Stimulated activated naive CD8-positive, alpha-beta T cell treated with anti-CD3 and anti-CD28 coated beads, Interleukin-15, Interleukin-2, amounts not matched to agents 100 U/mL and 50 U/mL, for 24 hours (primary cell): ENCODE measurements at places on chromosomes 6 and 20.

GRCh38 chr6:15621203-15622044 is 41.4 kb downstream of the DTNBP1 start:
- peak; percentile 33 for DNase-seq

DNA sequence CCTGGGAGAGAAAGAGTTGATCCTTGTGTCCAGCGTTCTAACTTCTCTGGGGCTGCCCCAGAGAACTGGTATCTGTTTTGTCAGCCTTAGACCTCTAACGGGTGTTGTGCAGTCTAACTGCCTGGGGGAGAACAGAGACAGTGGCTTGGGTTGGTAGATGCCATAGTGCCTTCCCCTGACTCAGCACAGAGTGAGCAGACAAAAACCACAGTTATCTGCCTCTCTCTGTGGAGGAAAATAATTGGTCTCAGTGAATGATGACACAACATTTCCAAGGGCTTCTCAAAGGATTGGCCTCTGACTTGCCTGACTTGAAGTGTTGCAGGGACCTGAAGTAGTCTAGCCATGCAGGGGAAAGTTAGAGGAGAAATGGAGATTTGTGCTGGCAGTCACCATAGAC is 226.2 kb upstream of the MAN1A1 start:
- DNase-seq, result no peak

GRCh38 chr20:38286586-38287531 is 17.1 kb upstream of the BPI start:
- no peak for DNase-seq

DNA sequence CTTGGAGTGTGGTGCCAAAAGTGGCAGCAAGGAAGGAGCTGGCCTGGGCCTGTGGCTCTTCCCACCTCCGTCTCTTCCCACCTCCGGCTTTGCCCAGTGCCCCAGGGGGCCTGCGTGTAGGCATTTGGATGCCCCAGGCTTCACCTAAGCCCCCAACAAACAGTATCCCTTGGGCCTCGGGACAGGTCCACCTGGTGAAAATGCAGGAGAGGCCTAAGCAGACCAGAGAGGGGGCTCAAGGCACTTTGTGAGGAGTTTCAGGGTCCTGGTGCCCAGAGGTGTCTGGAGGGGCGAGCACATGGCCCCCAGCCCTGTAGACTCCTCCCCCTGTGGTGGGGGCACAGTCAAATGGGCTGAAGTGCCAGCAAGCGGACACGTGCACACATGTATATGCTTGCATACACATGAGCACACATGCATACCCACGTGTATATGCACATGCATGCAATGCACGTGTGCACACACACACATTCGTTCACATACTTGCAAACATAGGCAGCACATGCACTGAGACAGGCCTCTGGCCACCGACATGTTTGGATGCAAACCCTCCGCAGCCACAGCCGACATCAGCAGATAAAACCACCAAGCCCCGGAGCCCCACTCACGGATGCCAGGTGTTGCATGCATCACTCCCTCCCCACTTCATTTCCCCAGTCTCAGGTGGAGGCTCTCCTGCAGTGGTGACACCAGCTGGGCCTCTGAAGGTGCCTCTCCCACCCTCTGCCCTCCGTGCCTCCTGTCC is 124.5 kb downstream of the TAF4 start:
- no peak for DNase-seq

DNA sequence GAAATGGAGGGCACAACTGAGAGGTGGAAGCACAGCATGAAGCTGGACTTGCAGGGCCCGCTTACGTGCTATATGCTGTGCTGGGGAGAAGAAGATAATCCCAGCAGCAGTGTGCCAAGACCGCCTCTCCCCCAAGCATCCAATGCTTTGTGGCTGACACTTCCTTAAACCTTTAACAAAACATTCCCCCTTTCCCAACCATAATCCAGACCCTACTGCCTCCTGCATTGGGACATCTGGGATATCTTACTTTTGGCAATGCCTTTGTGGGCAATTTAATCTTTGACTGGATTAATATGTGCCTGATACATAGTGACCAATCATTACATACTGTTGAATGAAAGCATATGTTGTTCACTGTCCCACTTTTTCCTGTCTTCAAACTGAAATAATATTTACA is 3.1 kb upstream of the TENT5A start:
- no peak for DNase-seq

DNA sequence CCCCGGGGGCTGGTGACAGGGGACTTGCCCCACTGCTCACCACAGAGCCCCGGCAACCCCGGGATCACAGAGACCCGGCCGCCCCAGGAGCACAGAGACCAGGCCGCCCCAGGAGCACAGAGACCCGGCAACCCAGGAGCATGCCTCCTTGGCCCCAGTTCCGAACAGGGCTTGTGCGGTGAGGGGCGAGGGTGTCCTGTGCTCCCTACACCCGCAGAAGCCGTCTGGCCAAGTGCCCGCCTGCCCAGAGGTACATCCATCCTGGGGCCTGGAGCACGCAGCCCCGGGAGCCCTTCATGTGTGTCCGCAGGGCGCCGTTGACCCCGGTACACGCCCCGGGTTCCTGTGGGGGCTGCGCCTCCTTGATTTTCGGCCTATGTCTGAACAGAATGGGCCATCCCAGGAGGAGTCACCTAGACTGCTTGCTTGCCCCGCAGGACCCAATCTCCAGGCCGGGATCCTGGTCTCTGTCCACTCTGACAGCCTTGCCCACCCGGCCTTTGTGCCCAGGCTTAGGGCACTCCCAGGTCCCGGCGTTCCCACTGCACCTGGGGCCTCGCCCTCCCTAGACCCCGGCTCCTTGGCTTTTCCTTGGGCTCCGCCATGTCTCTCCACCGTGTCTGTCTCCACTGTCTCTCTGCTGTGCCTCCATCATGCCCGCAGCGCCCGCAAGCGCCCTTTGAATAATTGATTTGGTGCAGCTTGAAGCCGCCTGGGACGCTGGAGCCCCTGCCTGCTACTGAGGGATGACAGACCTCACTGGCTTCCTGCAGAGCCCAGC is 219.8 kb downstream of the ERMARD start:
- no peak for DNase-seq

DNA sequence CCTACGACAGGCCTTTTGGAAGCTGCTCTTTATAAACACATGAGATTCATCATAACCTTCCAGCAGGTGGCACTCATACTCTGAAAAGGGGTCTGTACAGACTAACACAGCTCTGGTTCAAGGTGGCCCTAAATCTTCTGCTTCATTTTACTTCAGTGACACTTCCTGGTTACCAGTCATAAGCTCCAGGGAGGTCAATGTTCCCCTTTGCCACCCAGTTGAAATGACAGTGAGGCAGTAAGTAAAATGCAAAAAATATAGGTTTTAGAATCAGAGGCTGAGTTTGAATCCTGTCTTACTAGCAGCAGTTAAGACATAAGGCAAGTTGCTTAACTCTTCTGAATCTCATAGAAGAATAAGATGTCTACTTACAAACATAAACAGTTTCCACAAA is 132.8 kb downstream of the CDK19 start:
- DNase-seq, result peak; percentile 60

DNA sequence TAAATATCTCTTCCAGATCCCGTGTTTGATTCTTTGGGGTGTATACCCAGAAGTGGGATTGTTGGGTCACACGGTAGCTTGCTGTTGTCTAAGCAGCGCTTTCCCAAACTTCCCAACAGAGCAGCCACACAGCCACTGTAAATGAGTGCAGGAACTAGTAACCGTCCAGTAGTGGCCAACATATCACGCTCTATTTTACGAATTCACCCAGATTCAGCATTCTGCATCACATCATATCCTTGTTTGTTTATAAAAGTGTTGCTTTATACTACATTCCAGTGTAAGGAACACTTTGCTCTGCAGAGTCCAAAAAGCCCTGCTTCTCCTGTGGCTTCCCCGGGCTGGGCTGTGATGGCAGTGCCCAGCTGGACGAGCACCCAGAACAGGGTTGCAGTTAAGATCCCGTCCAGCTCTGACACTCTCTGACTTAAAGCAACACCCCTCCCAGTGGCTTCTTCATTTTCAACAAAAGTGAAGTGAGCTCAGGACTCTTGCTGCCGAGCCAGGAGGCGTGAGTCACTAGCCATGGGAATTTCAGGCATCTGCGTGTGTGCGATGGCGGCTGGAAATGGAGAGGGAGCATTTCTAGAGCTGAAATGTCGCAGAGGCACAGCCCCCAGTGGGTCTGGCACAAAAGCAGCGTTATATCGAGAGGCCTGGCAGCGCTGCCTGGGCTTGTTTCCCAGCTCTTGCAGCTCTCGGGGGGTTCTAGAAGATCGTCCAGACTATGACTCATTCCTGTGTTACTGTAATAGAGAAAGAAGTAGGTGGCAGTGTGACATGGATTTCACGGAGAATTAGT is 216.3 kb upstream of the ECI2 start:
- DNase-seq, result no peak

DNA sequence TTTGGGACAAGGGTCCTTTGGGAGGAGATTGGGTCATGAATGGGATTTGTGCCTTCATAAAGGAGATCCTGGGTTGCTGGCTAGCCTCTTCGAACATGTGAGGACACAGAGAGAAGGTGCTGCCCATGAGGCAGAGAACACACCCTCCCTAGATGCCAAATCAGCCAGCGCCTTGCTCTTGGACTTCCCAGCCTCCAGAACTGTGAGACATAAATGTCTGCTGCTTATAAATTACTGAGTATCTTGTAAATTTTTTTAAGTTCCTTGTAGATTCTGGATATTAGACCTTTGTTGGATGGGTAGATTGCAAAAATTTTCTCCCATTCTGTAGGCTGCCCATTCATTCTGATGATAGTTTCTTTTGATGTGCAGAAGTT is 297.5 kb upstream of the FOXQ1 start:
- DNase-seq, result no peak

DNA sequence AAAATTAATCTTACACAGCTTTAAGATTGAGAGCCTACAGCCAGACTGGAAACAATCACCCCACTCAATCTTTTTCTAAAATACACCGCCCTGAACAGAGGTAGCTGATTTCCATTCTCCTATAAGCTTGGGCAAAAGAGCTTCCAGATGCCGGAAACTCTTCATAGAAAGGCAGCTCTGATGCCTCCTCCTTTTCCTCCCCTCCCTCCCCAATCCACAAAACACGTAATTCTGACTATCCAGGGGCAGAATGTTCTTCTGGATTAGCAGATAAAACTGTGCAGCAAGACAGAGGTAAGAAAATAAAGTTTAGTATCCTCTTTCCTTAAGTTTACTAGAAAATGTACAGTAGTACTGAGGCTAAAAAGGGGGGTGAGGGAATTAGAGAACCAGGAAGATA is 15.8 kb downstream of the ADNP start:
- DNase-seq, result no peak

DNA sequence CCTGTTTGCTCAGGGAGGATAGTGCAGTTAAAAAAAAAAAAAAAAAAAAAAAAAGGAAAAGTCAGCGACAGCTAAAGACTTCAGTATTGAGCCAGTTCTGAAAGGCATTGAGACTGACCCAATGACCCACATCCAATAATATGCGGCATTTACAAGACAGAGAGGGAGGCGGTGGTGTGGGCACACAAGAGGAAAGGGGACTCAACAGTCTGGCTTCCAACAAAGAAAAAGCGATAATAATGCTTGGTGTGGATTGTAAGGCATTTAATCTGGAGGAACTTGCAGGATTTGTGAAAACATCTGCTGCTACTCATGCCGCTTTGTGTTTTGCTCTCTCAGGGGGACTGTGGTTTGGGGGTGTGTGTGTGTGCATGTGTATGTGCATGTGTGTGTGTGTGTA is 784.3 kb upstream of the CHD6 start:
- DNase-seq, result no peak

- DNase-seq, result no peak
Observed at GRCh38 chr6:126145351-126145750, 159.0 kb downstream of the TRMT11 start.

DNA sequence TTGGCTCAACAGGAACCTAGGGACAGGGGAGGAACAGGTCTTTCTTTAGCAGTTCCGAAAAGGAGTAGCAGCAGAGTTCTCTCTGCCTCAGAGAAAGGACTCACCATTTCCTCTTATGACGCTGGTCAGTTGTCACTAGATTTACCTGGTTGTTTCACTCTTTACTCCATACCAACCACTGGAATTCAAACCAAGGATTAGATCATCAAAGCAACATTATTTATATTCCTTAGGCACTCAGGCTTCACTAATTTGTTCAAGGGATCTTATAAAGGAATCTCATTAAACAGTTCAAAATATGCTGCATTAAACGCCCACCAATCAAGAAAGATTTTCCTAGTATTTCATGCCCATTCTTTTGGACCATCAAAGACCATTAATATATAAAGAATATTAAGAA is 1129.5 kb upstream of the MAP3K7 start:
- DNase-seq, result no peak

GRCh38 chr6:110999634-111000270 is 17.9 kb downstream of the RPF2 start:
- no peak for DNase-seq

- no peak for DNase-seq
Observed at GRCh38 chr6:129476810-129477209, 233.2 kb downstream of the ARHGAP18 start.

- no peak for DNase-seq
Observed at GRCh38 chr6:3336066-3336786, 77.5 kb downstream of the PSMG4 start.

GRCh38 chr6:7631466-7631865 is 41.5 kb downstream of the SNRNP48 start:
- DNase-seq, result no peak

DNA sequence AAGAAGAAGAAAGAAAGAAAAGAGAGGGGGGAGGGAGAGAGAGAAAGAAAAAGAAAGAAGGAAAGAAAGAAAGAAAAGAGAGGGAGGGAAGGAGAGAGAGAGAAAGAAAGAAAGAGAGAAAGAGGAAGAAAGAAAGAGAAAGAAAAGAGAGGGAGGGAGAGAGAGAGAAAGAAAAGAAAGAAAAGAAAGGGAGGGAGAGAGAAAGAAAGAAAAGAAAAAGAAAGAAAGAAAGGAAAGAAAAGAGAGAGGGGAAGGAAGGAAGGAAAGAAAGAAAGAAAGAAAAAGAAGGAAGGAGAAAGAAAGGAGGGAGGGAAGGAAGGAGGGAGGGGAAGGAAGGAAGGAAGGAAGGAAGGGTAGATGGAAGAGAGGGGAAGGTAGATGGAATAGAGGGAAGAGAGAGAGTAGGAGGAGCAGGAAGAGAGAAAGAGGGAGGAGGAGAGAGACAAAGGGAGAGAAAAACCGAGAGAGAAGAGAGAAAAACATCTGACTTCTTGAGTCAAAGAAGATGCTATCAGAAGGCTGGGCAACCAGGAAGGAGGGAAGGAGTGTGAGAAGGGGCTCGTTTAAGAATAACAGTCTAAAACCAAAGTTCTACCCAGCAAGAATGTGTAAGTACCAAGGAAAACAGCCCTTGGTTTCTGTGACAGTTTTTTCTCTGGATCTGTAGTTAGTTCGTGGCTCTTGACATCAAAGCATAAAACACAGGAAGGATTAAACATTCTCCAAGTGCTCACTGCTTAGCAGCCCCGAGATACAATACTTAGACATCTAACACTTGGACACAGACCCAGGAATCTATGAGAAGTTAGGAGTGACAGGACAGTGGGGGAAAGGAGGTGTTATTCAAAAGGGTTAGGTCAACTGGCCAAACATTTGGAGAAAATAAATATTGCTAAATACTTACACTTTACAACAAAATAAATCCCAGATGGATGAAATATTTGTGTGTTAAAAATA is 131.9 kb upstream of the STMND1 start:
- no peak for DNase-seq

DNA sequence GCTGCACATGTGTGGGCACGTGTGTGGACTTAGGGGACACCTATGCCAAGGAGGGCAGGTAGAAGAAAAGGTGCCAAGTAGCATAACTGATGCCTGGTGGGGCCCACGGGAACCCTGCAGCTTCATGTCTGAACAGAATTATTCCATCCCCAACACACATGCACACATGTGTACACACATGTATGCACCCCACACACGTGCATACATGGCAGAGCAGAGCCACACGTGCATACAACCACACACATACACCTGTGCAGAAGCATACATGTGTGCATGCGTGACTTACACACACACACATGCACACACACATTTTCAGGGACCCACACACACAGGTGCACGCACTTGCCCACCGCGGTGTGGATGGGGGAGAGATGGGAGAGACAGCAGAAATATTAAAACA is 51.7 kb upstream of the CHRNA4 start:
- no peak for DNase-seq
